Dorsolateral prefrontal cortex (tissue), 122 donors: ENCODE measurements at places on chromosomes 2 and 18.

- DNase-seq = no peak
These were observed 51.3 kb downstream of the NRP2 start for GRCh38 chr2:205733648-205734047.

GRCh38 chr2:64595397-64596176 is 58.1 kb downstream of the SERTAD2 start:
- no peak for DNase-seq

DNA sequence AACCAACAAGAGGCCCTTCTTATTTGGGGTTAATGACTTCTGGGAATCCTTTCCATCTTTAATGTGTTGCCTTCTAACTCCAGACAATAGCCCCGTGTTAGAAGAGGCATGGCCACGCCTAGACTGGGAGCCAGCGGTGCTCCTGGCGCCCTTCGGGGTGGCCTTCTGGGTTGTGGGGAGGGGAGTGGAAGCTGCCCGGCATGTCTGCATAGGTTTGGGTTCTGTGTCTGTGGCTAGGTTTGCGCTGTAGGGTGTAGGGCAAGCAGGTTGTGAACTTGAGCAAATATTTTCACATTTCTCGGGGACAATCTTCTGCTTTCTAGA is 40.4 kb downstream of the CELF4 start:
- no peak for DNase-seq

DNA sequence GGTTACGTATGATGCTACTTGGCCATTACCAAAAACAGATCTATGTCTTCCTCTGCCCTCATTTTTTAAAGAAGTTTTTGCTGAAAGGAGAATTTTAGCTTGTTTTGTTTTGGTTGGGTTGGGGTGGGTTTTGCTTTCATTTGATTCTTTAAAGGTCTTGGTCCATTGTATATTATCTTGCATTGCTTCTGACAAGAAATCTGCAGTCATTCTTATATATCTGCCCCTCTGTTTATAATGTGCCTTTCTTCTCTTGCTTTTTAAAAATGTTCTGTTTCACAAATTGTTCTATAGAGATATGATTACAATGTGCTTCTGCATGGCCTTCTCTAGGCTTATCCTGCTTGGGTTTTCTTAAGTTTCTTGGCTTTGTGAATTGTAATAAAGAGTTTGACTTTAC is 660.6 kb downstream of the RNF144A start:
- no peak for DNase-seq

DNA sequence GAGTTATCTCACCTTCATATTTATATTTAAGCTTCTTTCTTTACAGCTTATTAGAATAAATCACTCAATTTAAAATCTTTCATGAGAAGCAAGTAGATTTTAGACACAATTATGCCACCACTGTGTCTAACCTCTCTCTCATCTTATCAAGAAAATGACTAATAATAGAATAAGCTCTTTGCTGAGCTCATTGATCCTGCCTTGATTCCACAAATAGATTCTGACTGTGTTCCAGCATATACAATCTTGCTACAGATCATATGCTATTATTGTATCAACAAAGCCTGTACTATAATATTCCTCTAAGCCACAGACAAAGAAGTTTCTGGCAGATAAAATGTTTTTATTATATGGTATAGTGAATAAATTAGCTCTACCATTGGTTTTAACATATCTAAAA is 168.7 kb upstream of the GULP1 start:
- DNase-seq = no peak

DNA sequence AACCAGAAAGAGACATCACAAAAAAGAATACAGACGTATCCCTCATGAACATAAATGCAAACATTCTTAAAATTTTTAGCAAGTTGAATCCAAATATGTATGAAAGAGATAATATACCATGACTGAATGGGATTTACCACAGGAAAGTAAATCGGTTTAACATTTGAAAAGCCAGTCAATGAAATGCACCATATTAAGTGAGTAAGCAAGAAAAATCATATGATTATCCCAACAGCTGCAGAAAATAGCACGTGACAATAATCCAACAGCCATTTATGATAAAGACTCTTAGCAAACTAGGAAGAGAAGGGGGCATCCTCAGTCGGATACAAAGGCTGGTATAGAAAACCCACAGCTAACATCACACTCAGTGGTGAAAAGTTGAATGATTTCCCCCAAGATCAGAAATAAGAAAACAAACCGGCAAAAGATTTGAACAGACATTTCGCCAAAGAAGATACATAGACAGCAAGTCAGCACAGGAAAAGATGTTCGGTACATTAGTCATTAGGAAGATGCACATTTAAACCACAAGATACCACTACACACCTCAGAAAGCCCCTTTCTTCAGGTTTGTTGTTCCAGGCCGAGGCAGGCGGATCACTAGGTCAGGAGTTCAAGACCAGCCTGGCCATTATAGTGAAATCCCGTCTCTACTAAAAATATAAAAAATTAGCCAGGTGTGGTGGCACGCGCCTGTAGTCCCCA is 144.3 kb downstream of the INHBB start:
- DNase-seq = no peak

- no peak for DNase-seq
These were observed 288.5 kb upstream of the SLC8A1 start for GRCh38 chr2:40740419-40740818.

- no peak for DNase-seq
These were observed 55.1 kb upstream of the LYPD1 start for GRCh38 chr2:132725148-132725547.

DNA sequence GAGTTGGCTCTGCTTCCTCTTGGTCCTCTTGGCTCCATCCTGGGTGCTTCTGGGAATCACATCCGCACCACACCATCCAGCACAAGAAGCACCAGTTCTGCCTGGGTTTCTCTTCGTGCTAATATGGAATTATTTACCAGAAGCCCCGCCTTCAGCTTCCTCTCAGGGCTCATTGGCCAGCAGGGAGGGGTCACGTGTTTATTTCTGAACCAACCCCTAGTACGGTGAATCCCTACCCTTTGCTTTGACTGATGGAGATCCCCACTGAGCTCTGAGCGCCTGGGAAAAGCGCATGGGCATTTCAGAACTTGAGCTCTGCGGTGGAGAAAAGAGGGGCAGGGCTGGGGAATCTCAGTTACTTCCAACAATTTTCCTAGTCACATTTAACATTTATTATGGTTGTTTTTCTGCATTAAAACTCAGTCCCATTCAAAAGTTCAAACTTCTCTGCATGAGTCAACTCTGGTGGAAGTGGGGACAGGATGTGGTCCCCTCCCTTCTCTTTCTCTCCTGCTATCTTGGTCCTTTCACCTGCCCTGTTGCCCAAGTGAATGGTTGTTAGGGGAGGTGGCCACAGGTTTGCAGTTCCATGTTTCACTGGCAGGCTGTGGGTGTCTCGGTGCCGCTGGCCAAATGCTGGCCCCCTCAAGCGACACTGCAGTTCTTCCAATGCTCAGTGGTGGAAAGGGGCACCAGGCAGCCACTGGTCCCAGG is 76.4 kb upstream of the TTC39C start:
- DNase-seq = no peak

DNA sequence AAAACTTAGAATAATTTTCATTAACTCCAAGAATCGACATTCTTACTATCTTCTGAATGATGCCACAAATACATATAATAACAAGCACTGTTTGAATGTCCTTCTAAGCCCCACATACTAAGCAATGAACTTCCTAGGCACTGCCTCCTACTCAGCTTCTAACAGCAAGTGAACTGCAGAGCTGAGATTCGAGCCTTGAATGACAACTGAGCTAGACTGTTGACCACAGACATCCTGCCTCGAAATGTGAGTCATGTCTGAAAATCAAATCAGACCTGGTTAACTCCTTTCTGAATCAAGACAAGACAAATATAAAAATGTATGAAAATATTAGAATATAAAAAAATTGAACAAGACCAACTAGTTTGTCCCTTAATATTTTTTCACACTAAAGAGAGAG is 108.1 kb downstream of the MYT1L start:
- no peak for DNase-seq

DNA sequence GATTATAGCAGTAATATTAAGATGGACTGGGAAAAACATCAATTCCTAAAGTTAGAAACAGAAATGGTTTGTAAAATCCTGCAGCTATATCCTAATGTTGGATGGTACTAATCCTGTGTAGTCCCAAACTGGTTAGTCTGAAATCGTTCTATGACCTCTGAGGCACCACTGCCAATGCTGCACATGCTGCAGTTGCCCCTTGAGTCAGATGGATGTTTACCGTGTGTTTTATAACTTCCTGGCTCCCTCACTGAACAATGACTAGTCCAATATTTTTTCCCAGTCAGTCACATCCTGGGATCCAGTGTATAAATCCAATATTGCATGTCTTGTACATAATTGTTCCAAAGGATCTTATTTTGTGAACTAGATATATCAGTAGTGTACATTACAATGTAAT is 226.7 kb upstream of the PKDCC start:
- DNase-seq = no peak
